ENCODE measurements at places on chromosomes 12 and 14.

DNA sequence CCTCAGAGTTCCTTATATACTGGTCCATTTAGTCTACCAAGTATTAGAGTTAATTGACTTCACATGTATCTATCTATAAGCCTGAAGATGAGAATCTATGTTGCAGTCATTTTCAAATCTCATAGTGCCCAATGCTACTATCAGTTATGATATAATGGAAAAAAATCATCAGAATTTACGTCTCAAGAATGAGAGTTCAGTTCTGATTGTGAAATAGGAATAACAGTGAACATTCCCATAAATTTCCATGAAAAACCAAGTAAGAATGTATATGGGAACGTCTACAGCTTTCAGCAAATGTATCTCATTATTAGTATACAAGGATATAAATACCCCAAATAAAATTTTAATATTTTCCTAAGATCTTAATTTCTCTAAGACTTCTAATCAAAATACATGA lies 77.2 kb downstream of the PPP1R12A start:
- DNase-seq = no peak

GRCh38 chr12:116381744-116382685 lies 104.5 kb upstream of the MED13L start:
- DNase-seq = peak; percentile 56

GRCh38 chr14:96088074-96088473 lies 48.9 kb downstream of the C14orf132 start:
- DNase-seq = no peak

DNA sequence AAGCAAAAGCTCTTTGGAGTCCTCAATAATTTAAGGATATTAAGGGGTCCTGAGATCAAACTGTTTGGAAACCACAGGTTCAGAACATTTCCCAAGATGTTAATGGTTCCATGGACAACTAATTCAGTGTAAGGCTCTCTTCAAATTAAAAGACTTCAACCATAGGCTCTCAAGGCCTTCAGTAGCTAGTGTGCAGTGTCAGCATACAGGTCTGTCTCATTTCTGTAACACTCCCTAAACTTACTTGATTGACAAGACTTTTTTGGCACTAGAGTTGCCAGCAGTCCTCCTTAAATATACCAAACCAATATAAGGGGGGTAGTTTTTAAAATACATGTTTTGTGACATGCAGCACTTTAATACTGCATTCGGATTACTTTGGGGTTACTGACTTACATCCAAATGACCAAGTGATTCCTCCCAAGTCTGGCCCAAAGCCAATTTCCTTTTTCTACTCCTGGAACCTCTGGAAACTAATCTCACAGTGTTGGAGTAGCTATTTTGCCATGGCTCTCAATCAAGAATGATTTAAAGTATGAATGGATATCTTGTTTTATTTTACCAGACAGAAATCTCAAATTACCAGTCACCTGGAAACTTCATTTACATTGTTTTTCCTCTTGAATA lies 22.7 kb downstream of the CSRP2 start:
- no peak for DNase-seq

DNA sequence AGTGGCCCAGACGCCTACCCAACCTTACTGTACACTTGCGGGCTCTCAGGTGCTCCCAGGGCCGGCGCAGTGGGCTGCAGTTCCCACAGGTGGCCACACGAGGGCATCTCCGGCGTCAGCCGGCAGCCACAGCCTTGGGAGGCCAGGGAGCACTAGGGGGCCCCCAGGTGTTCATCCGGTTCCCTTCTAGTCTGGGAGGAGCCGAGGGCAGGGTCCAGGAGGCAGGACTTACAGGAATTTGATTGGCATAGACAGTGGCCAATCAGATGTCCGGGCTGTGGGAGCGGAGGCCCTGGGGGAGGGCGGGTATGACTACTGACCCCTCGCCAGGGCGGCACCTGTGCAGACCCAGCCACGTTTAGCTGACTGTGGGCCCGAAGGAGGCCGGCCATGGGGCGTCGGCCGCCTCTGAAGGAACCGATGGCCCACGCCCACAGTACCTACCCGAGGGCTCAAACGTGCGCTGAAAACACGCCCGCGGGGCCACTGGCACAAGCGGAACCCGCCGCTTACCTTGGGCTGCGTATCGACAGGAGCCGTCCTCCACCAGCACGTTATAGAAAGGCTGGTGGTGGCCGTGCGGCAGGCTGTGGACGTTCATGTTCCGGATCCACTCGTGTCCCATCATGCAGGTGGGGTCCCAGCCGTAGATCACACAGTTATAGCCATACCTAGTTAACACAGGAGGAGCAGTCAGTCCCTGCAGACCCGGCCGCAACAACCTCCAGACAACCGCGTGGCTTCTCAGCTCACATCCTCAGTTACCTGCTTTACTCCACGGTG lies 34.8 kb downstream of the FBXO21 start:
- peak; percentile 82 for DNase-seq

GRCh38 chr14:35573911-35574310 lies 39.9 kb downstream of the INSM2 start:
- no peak for DNase-seq

DNA sequence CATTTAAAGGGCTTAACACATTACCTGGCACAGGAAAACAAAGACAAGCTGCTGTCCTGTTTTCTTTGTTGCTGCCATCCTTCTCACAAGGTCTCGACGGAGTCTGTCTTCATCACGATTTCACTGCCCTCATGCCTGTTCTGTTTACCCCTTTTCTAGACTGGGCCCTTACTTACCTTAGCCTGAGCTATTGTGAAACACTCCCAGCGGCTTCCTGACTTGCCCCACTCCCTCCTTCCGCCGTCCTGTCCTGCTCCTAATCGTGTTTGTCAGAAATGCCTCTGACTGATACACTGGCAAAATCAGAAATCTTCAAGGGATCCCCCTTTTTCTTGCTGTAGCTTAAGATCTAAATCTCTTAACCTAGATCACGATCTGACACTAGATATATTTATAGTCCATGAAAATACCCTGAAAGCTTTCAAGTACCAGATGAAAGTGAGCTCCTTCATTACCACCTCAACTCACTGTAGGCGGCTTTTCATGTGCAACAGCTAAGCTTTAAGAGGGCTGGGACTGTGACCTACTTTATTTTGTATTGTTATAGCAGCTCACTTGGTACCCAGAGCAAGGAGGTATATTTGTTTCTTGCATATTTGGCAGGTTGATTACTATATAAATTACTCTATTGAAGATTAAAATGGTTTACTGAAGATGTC lies 32.1 kb downstream of the TECPR2 start:
- DNase-seq = no peak

- DNase-seq = peak; percentile 69
These were observed 16.7 kb upstream of the CD163L1 start for GRCh38 chr12:7460375-7461259.

DNA sequence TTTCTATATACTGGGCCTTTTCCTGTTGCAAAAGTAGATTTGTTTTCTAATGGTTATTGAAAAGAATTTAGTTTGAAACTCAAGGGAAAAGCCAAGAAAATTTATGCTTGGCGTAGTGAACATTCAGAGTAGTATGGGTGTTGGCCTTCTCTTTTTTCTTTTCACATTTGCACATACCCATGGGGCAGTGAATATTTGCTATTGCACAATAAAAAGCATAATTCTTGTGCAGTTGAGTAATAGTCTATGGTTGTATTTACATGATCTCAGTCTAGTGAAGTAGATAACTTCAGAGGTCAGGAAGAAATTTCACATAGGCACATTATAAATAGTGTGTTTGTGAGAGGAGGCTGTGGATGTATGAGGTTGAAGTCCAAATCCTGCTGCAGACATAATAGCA lies 158.1 kb downstream of the FLRT2 start:
- DNase-seq = no peak

GRCh38 chr14:44204061-44204835 lies 302.8 kb downstream of the FSCB start:
- no peak for DNase-seq

- no peak for DNase-seq
These were observed 352.5 kb downstream of the C12orf50 start for GRCh38 chr12:87676731-87677130.

GRCh38 chr14:21997300-21997699 lies 323.7 kb upstream of the OR4E1 start:
- no peak for DNase-seq

- DNase-seq = no peak
These were observed 39.6 kb downstream of the IQSEC3 start for GRCh38 chr12:106118-106591.

DNA sequence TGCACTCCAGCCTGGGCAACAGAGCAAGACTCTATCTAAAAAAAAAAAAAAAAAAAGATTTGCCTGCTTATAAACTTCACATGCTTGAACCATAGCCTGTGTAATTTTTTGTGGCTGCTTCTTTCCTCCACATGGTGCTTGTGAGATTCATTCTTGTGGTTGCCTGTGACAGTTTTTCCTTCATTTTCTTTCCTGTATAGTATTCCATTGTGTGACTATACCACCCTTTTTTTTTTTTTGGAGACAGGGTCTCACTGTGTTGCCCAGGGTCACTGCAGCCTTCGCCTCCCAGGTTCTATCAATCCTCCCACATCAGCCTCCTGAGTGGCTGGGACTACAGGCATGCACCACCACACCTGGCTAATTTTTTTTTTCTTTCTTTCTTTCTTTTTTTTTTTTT lies 22.6 kb upstream of the CHST11 start:
- DNase-seq = no peak

DNA sequence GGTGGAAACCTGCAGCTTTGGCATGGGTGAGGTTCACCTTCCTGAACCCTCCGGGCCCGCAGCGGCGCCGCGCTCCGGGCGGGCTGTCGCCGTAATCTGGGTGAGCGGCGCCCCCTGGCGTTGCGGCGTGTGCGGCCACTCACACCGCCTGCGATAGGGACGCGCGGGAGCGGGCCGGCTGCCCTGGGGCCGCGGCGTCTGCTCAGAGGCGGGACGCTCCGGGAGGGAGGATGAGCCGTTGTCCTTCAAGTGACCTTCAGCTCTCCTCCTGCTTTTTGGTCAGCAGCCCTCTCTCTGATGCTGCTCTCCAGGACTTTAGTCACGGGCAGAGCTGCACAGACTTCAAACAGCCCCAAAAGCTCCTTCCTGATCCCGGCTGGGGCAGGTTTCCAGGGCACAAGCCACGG lies 211.7 kb upstream of the FKBP4 start:
- peak; percentile 86 for DNase-seq

GRCh38 chr12:64480148-64480547 lies 28.2 kb downstream of the TBK1 start:
- no peak for DNase-seq

DNA sequence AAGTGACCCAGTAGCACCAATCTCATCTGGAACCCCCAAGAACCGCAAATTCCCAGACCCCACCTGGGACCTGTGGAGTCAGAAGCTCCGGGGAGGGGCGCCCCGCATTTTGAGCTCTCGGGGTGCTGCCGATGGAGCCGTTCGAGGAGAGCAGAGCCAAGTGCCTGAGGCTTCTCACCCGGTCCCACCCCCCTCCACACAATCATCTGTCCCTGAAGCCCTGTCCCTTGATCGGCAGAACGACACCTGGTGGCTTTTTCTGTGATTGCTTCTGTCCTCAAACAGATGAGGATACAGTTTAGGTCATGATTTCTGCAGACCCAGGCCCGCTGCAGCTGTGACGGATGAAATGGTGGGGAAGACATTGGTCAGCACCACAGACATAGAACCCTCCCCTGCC lies 74.7 kb downstream of the NOC4L start:
- DNase-seq = peak; percentile 48

DNA sequence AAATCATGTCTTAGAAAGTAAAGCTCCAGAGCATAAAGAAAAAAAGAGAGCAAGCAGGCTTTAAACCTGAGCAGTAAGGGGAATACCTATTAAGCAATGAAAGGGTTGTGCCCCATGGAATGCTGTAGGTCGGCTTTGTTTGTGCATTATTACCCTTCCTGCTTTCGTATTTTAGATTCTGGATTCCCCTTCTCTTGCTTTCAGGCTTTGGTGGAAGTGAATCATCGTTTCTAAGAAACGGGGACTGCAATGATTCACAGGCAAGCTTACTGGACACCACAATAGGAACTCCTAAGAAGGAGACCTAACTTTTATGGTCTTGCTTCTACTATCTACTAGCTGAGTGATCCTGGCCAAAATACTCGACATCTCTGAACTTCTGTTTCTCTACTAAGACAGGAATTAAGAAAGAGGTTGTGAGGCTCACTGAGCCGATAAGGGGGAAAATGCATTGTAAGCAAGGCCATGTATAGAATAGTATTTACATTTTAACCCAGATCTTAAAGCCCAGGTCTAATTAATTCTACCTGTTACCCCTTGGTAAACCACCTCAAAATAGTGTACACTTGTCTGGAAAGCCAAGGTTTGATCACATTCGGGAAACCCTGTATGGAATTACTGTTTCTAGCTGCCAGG lies 1.2 kb upstream of the BMAL2 start:
- no peak for DNase-seq

- DNase-seq = no peak
These were observed 44.6 kb upstream of the ANO2 start for GRCh38 chr12:5989621-5990020.

DNA sequence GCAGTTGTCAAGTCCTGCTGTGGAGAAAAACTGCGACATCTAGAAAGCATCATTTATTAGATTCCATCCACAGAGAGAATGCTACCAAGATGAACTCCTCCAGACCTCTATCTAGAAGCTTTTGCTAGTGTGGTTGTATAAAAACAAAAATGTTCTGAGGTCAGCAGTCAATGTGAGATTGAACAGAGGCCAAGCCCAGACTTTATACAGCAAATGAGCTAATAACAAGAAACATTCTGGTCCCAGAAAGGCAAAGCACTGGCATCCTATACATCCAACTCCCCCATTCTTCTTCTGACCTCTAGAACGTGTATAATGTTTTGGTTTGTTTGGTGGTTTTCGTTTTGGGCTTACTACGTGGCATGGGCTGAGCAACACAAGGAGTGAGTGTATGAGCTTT lies 26.7 kb upstream of the RIN3 start:
- DNase-seq = no peak

GRCh38 chr12:121709478-121709961 lies 3.0 kb upstream of the TMEM120B start:
- DNase-seq = no peak

DNA sequence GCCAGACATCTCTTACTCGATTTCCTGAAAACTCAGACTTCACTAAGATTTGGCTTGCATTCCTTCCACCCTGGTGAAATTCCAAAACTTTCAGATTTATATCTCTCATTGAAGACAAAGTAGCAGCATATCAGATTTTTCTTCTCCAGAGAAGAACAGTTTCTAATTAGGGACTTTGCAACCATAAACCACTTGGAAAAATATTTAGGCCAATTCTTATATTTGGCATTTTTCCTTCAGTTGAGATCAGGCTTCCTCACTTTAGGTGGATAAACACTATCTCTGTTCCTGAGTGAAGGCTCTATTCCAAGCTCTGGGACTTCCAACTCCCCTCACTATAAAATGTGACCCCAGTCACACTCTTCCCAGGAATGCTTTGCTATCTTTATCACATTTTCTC lies 1434.3 kb upstream of the FLRT2 start:
- no peak for DNase-seq

DNA sequence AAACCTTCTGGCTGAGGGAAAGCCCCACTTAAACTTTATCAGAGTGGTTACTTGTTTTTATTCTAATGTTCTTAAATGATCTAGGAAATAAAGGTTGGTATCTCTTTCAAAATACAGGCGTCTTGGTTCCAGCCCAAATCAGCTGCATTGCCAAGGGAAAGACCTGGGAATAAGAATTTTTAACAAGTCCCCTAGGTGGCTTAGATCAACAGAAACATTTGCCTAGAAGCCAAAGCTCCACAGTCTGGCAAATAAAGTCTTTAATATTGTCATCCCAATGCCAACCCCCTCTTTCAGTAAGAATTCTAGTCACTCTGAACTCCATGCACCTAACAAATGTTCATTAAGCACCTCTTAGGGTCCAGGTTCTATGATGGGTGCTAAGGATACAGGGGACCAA lies 66.8 kb downstream of the ARL6IP4 start:
- DNase-seq = no peak

Measured in nephron progenitor cell (in vitro differentiated cells).